ENCODE measurements at places on chromosomes 6 and 20. TPM values are rescaled to one million over a fixed set of nuclear protein-coding genes. Genes with fewer than 3 reads are reported as not detected.

The PRRT1 gene
- total RNA-seq, result not detected

The CLPSL1 gene
- not detected for total RNA-seq

- DNase-seq, result no peak
Observed at GRCh38 chr6:42032366-42032765, 18.0 kb upstream of the TAF8 start.

DNA sequence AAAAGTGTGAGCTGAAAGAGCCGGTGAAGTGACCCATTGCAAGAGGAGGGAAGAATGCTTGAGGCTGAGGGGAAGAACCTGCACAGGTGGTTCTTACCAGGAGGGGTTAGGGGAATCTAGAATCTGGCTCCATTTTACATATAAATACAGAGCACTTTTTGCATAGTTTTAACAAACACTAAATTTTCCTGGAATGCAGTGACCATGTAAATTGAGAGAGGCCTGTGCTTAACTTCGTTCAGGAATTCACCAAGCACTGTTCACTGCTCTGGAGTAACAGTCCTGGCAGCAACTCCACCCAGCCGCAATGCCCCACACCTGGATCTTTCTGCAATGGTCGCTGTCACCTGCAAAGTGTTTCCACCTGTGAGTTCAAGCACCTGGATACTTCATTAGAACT, 13.2 kb upstream of the RIPOR3 start:
- no peak for DNase-seq

DNA sequence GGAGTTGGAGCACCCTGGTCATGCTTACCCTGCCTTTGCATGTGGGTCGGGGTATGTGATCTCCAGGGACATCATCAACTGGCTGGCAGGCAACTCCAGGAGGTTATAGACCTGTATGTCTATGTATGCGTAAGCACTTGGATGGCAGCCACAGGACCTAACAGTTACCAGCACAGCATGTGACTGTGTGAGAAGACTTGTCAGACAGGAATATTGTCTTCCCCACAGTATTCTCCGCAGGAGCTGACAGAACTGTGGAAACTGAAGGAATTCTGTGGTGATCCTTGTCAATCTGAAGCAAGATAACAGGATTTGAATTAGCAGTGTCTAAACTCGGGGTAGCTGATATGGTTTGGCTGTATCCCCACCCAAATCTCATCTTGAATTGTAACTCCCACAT, 59.2 kb downstream of the TMEM244 start:
- DNase-seq, result no peak

- DNase-seq, result no peak
Observed at GRCh38 chr20:59602546-59603080, 1.7 kb upstream of the PHACTR3 start.

DNA sequence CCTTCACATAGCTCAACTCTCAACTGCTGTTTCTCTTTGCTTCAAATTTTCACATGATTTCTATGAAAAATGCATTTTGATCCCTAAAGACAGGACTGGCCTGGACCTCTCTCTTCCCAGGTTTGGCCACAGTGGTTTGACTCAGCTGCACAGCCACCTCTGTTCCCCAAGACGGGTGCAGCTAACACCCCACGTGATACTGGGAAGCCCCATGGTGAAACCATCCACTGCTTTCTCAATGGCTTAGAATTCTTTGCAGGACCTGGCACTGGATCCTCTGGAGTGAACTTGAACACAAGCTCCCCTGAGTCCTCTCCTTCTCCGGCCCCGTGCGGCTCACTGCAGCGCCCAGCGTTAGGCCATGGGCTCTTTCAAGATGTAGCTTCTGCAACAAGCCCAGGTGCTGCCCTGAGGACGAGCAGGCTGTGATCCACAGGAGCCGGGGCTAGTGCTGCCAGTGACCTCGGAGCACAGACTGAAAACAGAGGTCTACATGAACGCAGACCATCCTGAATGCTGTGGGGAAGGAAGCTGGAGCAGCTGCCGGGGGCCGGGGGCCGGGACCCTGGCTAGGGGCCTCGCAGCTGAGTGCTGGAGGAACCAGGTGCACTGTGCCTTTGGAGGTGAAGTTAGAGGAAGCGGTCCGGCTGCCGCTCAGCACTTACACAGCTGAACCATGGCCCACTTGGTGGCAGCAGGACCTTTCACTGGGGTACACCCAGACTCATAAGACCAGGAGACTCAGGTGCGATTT, 58.8 kb upstream of the MPC1 start:
- DNase-seq, result no peak

Measured in MG63 (cell line).